ENCODE measurements at places on chromosomes 3 and 15. TPM values are rescaled to one million over a fixed set of nuclear protein-coding genes. Genes with fewer than 3 reads are reported as not detected.

UQCRC1 gene
- 565 TPM for total RNA-seq

ARL14 gene
- 0.43 TPM for total RNA-seq

ITIH1 gene
- not detected for total RNA-seq

HHATL gene
- total RNA-seq, result not detected

CLSTN2 gene
- 6.3 TPM for total RNA-seq

SLC33A1 gene
- 28.0 TPM for total RNA-seq

NR1D2 gene
- 35.2 TPM for total RNA-seq

SLC27A2 gene
- not detected for total RNA-seq

CPNE9 gene
- total RNA-seq, result not detected

BFSP2 gene
- not detected for total RNA-seq

ARGFX gene
- total RNA-seq, result not detected

FOXB1 gene
- total RNA-seq, result not detected

GLDN gene
- total RNA-seq, result 0.57 TPM

TRAIP gene
- total RNA-seq, result 16.1 TPM

- DNase-seq, result no peak
Observed at GRCh38 chr3:100966807-100967206, 26.4 kb downstream of the ABI3BP start.

GRCh38 chr3:71689291-71689690, 35.9 kb downstream of the EIF4E3 start:
- no peak for DNase-seq

DNA sequence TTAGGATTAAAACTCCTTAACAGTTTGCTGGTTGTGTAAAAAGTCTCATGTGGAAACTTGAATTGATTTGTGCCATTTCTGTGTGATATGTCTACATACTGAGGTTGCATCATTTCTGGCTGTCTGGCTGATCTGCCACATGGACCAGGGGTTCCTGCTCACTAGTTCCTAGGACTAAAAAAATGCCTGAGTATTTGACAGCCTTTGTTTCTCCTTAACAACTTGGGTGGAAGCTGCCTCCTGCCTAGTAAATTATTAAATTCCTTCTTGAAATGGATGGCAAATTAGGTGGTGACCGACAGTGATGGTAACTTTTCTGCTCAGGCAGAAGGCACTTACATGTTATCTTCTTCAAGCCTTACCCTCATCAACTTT, 226.9 kb upstream of the MRPL3 start:
- no peak for DNase-seq

GRCh38 chr3:188219147-188219546, 65.2 kb downstream of the LPP start:
- no peak for DNase-seq

GRCh38 chr15:93583968-93584367, 495.0 kb upstream of the RGMA start:
- no peak for DNase-seq

- DNase-seq, result no peak
Observed at GRCh38 chr3:40923143-40923542, 276.2 kb upstream of the CTNNB1 start.

- DNase-seq, result peak; percentile 86
Observed at GRCh38 chr3:151431940-151432339, 28.9 kb downstream of the IGSF10 start.

GRCh38 chr3:66450390-66451022, 50.3 kb downstream of the LRIG1 start:
- peak; percentile 46 for DNase-seq

DNA sequence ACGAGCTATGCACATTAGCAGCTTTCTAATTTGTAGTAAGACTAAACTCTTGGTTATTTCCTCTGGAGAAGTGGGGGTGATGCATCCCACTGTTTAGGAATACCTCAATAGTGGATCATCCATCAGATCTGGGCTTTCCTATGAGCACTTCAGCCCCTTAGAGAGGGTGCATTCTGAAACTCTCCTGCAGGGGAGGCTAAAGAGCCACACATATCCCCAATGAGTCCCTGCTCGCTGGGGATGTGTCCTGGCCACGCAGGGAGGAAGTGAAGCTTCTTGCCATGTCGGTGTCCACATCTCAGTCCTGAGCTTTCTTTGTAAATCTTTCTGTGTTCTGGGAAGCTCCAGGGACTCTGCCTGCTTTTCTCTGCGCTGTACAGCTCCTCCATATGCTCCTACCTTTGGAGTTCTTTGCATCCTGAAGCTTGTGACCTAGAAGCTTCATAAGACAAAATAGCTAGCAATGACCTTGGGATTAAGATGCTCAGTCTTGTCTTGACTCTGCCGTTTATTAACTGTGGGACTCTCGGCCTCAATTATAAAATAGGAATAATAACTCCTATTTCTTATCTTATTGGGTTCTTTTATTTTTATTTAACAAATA, 28.3 kb upstream of the MASP1 start:
- DNase-seq, result peak; percentile 77

GRCh38 chr15:31367730-31368344, 41.2 kb downstream of the KLF13 start:
- DNase-seq, result no peak

DNA sequence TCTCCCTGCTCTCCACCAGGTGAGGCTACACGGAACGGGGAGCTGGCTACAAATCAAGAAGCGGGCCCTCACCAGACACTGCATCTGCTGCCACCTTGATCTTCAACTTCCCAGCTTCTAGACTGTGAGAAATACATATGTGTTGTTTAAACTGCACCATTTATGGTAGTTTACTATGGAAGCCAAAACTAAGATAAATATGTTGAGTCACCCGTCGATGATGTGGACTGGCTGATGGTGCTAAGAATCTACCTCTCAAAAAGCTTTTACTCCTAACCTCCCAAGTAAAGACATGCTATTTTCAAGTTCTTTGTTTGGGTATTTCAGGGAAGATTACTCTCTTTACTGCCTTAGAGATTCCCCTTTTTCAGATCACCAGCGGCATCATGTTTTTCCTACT, 110.9 kb downstream of the VGLL3 start:
- DNase-seq, result no peak

GRCh38 chr3:194265996-194266964, 84.8 kb downstream of the CPN2 start:
- no peak for DNase-seq

DNA sequence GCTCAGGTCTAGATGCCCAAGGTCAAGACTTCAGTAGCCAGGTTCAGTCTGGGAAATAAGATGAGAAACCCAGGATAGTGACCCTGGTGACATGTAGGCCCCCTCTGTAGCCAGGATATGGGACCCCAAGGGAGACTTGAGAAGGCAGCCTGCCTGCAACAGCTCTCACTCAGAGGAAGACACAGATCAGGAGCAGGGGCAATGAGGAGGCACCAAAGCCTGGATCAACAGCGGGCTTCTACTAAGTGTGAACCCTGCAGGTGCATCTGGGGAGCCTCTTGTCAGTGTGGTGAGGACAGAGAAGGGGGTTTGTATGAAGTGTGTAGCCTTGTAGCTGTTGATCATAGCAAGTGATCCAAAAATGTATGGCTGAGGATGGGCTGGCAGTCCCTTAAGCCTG, 25.4 kb downstream of the PLA2G4F start:
- DNase-seq, result no peak

DNA sequence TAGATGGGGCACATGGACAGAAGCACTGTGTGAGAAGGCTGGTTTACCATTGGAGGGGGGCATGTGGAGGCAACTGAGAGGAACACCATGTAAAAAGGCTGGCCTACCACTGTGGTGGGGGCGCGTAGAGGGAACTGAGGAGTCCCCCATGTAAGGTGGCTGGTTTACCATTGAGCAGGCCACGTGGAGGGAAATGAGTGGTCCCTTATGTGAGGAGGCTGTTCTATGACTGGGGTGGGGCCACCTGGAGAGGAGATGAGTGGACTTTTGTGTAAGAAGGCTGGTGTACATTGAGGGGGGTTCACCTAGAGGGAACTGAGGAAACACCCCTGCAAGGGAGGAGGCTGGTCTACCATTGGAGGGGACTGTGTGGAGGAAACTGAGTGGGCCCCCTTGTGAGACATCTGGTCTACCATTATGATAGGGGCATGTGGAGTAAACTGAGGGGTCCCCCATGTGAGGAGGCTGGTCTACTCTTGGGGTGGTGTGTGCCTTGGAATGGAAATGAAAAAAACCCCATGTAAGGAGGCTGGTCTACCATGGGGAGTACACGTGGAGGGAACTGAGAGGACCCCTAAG, 156.9 kb downstream of the FBLN2 start:
- no peak for DNase-seq

- no peak for DNase-seq
Observed at GRCh38 chr3:137468446-137468845, 295.7 kb upstream of the SOX14 start.

- DNase-seq, result no peak
Observed at GRCh38 chr15:99721104-99721778, 12.0 kb downstream of the LYSMD4 start.

DNA sequence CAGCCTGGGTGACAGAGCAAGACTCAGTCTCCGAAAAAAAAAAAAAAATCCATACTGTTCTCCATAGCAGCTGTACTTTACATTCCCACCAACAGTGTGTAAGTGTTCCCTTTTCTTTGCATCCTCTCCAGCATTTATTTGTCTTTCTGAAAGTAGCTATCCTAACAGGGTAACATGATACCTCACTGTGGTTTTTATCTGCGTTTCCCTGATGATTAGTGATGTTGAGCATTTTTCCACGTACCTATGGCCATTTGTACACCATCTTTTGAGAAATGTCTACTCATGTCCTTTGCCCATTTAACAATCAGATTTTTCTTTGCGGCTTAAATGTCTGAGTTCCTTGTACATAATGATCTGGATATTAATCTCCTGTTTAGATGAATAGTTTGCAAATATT, 119.3 kb downstream of the RFX7 start:
- no peak for DNase-seq

GRCh38 chr3:71930056-71930991, 145.4 kb upstream of the PROK2 start:
- peak; percentile 8 for DNase-seq

GRCh38 chr3:112448939-112449338, 50.3 kb downstream of the BTLA start:
- no peak for DNase-seq

DNA sequence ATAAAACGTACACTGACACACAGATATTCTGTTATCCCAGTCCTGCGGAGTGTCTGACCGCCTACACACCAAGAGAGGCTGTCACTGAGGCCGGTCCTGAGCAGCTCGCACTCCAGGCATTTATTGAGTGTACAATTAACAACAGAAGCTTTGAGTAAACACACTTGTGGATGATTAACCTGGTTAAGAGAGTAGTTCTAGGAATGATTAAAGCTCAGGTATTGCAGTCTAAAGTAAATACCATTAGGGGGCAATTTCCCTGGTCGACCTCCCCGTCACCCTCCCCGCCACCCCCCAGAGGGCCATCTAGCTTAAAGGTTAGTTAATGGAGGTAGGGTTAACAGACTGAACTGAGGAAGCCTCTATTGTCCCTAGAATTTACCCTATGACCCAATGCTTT, 1278.5 kb downstream of the NSUN3 start:
- no peak for DNase-seq

DNA sequence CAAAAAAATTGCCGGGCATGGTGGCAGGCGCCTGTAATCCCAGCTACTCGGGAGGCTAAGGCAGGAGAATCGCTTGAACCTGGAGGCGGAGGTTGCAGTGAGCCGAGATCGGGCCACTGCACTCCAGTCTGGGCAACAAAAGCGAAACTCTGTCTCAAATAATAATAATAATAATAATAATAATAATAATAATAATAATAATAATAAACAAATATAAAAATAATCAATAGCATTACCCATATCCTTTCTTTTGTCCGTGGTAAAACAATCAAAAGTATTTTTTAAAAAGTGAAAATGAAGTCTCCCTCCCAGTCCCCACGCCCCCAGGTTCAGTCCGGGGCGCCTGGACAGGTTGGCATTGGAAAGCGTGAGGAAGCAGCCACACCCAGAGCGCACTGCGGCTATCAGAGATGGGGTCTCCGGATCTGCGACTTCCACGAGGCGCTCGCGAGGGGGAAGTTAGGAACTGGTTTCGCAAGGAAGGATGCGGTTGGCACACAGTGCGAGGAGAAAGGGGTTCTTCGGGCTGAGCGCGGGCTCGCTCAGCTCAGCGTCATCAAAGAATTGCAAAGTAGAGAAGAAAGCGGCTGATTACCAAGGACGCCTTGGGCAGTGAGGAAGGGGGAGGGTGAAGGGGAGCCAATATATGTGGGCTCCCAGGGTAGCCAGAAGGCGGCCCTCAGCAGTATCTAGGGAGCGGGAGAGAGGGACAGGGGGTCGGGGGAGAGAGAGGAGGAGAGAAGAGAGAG, 69.5 kb upstream of the EPHB3 start:
- no peak for DNase-seq

GRCh38 chr15:87498560-87498959, 758.0 kb downstream of the NTRK3 start:
- DNase-seq, result peak; percentile 66

DNA sequence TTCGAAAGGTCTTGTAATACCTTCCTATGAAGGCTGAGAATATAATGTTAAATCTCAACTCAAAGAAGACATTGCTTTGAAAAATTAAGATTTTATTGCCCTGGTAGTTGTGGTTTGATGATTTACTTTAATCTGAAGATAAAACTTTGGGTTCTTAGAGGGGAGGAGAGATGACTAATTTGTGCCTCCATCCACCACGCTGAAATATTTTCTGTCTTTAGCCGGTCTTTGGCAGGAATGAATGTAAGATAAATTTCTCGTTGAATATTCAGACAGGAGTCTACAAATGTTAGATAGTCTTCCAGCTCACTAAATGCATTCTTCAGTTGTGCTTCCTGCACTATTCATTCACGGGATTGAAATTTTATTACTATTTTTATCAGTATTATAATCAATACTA, 844.3 kb upstream of the NR2F2 start:
- peak; percentile 14 for DNase-seq
